ENCODE measurements at places on chromosomes 16 and 17. TPM values are rescaled to one million over a fixed set of nuclear protein-coding genes. Genes with fewer than 3 reads are reported as not detected.

Gene CXCL16
- 1.3 TPM for total RNA-seq

Gene TBX2
- total RNA-seq = 0.13 TPM

Gene ADAP2
- 0.16 TPM for total RNA-seq

Gene KCNH4
- 0.19 TPM for total RNA-seq

Gene NPIPA5
- total RNA-seq = 1.6 TPM

Gene GPR179
- total RNA-seq = not detected

Gene PDF
- total RNA-seq = 7.9 TPM

Gene MPO
- under 0.01 TPM for total RNA-seq

Gene AANAT
- total RNA-seq = not detected

All from bladder microvascular endothelial cell (primary cell).